ENCODE measurements at places on chromosomes 1 and 21. TPM values are rescaled to one million over a fixed set of nuclear protein-coding genes. Genes with fewer than 3 reads are reported as not detected.

The LDLRAD1 gene
- total RNA-seq: not detected

The FBXO2 gene
- total RNA-seq: 6.1 TPM

The SLFNL1 gene
- total RNA-seq: not detected

The BTBD19 gene
- total RNA-seq: 2.6 TPM

The ACKR1 gene
- 0.05 TPM for total RNA-seq

The TEDDM1 gene
- total RNA-seq: not detected

The RNU1-2 gene
- not detected for total RNA-seq

The ADPRS gene
- 29.9 TPM for total RNA-seq

The TRAPPC3 gene
- total RNA-seq: 80.2 TPM

The LCE2A gene
- not detected for total RNA-seq

The CBR3 gene
- total RNA-seq: 12.0 TPM

The PTPRU gene
- total RNA-seq: 7.2 TPM

The FAM131C gene
- 17.8 TPM for total RNA-seq

The TSEN15 gene
- total RNA-seq: 29.8 TPM

The MROH9 gene
- total RNA-seq: not detected

The SPRR1B gene
- not detected for total RNA-seq

The AADACL4 gene
- not detected for total RNA-seq

The NLRP3 gene
- not detected for total RNA-seq

The KCNJ10 gene
- total RNA-seq: not detected

The SYDE2 gene
- total RNA-seq: 1.2 TPM

The CD247 gene
- 0.72 TPM for total RNA-seq

The LHX8 gene
- total RNA-seq: 1.3 TPM

The LAPTM5 gene
- total RNA-seq: 0.28 TPM

The TNNT2 gene
- 0.24 TPM for total RNA-seq

The TSTD1 gene
- 0.44 TPM for total RNA-seq

The NPR1 gene
- 1.9 TPM for total RNA-seq

The CAPZA1 gene
- total RNA-seq: 54.3 TPM

The MYOCOS gene
- total RNA-seq: not detected

The RBM11 gene
- not detected for total RNA-seq

The TAS1R1 gene
- total RNA-seq: not detected

The TCEANC2 gene
- 2.1 TPM for total RNA-seq

The PGLYRP3 gene
- not detected for total RNA-seq

The CASQ2 gene
- not detected for total RNA-seq

The RNF115 gene
- total RNA-seq: 13.5 TPM

The CYP4Z1 gene
- not detected for total RNA-seq

The NPHP4 gene
- total RNA-seq: 5.5 TPM

The MTARC1 gene
- 9.4 TPM for total RNA-seq

The OPTC gene
- not detected for total RNA-seq

The BRDT gene
- not detected for total RNA-seq

The DCDC2B gene
- not detected for total RNA-seq

The CFHR3 gene
- total RNA-seq: 0.16 TPM

The RGS13 gene
- not detected for total RNA-seq

The FCAMR gene
- not detected for total RNA-seq

The FAM72D gene
- 4.9 TPM for total RNA-seq

The ITGB2 gene
- total RNA-seq: 0.70 TPM

The CHRM3 gene
- 0.03 TPM for total RNA-seq

The FCRL6 gene
- total RNA-seq: not detected

The RRP1B gene
- total RNA-seq: 47.8 TPM

The NBPF4 gene
- 0.15 TPM for total RNA-seq

The TDRD10 gene
- not detected for total RNA-seq

The IL12RB2 gene
- 0.12 TPM for total RNA-seq

The KLHDC9 gene
- 1.6 TPM for total RNA-seq

The SSU72 gene
- 108 TPM for total RNA-seq

The LRRC53 gene
- not detected for total RNA-seq

The BROX gene
- 20.4 TPM for total RNA-seq

The FCGR3A gene
- not detected for total RNA-seq
